ENCODE measurements at places on chromosomes 12 and 14.

- peak; percentile 92 for DNase-seq
Observed at GRCh38 chr12:53267999-53268629, at the start of gene ESPL1. ESPL1 (plus strand) TSS chr12:53268299; CDS start chr12:53268767, 468 bp downstream.

GRCh38 chr14:100542619-100543205 is 44.5 kb downstream of the BEGAIN start:
- no peak for DNase-seq

DNA sequence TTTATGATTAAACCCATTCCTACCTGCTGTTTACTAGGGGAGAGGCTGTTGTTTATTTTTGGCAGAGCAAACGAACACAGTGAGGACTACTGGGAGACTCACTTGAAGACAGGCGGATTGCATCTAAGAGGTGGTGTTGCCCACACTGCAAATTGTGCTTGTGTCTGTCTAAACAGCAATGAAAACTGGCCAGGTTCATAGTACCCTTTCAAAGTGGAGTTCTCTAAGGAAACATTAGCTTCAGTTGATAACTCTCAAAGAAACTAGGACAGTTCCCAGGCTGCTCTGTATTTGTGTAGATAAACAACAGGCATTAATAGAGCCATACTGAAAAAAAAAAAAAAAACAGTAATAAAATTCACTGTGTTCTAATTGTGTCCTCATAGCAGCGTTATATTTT is 466.0 kb upstream of the RGS6 start:
- DNase-seq: no peak

- no peak for DNase-seq
Observed at GRCh38 chr12:5589054-5589453, 157.1 kb downstream of the NTF3 start.

DNA sequence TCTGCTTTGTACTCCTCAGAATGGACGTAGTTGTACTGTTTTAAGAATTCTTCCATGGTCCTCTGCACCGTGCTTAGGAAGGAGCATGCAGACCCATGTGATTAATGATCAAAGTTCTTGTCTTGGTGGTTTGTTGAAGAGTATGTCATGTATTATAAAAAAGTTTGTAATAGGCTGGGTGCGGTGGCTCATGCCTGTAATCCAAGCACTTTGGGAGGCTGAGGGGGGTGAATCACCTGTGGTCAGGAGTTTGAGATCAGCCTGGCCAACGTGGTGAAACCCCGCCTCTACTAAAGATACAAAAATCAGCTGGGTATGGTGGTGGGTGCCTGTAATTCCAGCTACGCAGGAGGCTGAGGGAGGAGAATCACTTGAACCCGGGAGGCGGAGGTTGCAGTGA is 61.8 kb upstream of the RTL1 start:
- no peak for DNase-seq

DNA sequence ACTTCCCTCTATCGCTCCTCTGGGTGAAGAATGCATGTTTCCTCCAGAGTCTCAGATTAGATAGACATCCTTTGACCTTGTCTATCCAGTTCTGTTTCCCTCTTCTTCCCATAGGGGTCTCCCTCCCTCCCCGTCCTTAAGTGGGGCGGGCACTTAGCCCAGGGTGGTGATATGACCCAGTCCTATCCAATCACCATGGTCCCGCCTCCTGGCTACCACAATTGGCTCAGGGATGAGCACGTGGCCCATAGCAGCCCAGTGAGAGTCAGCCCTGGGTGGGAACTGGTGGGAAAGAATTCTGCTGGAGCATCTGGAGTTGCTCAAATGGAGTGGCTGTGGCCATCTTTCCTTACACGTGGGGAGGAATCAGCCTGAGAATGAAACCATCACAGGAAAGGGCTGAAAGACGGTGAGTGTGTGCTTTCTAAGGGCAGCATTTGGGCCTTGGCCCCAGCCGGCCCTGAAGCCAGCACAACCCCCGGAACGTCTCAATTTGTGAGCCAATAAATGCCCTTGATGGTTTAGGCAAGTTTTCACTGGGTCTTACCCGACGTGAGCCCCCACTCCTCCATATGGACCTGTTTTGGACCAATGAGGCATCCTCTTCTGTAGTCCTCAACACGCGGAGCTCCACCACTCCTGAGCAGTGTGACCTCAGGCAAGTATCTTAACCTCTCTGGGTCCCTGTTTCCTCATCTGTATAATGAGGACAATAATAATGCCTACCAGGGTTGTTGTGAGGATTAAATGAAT is 14.4 kb upstream of the MLXIP start:
- DNase-seq: peak; percentile 50

DNA sequence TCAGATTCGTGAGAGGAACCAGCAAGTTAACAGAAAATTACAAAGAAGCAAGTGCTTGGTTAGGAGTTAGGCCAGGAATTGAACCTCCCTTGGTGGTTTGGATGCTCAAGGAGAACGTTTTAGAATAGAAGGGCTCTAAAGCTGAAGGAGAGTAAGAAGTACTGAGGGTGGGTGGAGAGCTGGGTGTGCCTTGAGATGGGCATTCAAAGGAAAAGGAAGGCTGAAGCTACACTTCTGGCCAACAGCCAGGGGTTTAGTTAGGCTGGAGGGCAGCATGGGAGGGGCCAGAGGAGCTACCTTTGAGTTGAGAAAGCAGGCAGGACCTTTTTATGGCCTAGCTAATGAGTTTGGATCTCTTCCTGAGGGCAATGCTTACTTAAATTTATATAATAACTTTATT is 421.2 kb downstream of the CCDC91 start:
- DNase-seq: no peak

- DNase-seq: no peak
Observed at GRCh38 chr12:49223122-49223521, 34.2 kb upstream of the TUBA1A start.

GRCh38 chr12:50517421-50518048 is 12.8 kb downstream of the DIP2B start:
- DNase-seq: no peak

GRCh38 chr14:65260786-65261185 is 151.7 kb upstream of the FUT8 start:
- no peak for DNase-seq

DNA sequence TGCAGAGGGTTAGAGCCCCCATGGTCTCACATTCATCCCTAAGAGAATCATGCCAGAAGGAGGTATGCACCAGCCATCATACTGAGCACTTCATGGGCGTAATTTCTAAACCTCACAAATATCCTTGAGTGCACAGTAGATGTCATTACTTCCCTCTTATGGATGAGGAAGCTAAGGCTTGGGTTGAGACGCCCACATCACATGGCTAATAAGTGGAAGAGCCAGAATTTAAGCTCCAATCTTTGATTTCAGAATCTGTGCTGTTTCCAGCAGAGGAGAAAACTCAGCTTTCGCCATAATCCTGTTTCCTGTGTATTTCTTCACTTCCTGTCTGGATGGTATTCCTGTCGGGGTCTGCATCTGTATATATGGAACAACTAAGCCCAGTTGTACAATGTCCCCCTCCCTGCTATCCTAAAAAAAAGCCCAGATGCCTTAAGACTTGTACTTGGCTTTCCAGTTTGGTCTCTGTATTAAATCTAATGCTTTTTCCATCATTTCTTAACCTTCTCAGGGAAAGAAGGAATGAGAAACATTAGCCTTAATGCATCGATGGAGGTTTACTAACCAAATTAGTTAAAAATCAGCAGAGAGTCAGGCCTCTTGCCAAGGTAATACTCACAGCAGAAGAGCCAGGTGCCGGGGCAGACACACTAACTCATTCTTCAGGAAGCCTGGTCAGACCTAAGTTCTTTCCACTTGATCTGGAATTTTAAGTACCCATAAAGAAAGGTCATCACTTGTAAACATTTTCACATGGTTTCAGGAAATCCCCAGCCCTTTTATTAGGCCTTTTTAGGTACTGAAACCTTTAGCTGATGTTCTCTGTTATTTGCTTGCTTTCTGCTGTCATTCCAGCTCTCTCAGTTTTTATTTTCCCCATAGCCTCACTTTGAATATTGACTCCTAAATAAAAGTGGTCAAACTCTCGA is 5.3 kb downstream of the ISCU start:
- DNase-seq: no peak

GRCh38 chr14:106528717-106529116 is 1002.3 kb downstream of the TMEM121 start:
- no peak for DNase-seq

- peak; percentile 63 for DNase-seq
Observed at GRCh38 chr12:27013611-27014084, 536 bp downstream of the TM7SF3 start.

- DNase-seq: peak; percentile 55
Observed at GRCh38 chr12:87995581-87996178, 33.5 kb downstream of the C12orf50 start.

DNA sequence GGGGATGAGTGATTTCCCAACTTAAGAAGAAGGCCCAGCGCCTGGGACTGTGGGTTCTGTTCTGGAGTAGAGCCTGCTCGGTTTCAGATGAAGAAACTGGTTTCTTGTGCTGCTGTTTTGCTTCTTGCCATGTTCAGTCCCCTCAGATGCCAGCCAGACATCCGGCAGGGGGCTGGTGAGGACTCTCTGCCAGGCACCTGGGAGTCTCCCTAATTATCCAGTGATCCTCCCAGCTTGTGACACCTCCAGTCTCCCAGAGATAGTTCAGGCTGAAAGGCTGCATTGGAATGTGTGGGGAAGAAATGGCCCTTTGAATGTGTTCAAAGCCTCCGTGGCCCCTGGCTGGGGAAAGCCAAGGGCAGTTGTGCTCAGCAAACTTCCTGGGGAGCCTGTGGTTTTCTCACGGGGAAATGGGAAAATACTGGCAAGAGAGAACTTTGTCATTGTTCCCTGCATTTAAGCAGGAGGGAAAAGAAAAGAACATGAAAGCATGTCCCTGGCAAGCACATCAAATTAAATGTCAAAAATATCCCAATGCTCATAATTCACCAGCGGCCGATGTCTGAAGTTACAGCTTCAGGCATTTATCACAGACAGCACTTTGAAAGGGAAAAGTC is 8.5 kb upstream of the SERPINA12 start:
- no peak for DNase-seq

DNA sequence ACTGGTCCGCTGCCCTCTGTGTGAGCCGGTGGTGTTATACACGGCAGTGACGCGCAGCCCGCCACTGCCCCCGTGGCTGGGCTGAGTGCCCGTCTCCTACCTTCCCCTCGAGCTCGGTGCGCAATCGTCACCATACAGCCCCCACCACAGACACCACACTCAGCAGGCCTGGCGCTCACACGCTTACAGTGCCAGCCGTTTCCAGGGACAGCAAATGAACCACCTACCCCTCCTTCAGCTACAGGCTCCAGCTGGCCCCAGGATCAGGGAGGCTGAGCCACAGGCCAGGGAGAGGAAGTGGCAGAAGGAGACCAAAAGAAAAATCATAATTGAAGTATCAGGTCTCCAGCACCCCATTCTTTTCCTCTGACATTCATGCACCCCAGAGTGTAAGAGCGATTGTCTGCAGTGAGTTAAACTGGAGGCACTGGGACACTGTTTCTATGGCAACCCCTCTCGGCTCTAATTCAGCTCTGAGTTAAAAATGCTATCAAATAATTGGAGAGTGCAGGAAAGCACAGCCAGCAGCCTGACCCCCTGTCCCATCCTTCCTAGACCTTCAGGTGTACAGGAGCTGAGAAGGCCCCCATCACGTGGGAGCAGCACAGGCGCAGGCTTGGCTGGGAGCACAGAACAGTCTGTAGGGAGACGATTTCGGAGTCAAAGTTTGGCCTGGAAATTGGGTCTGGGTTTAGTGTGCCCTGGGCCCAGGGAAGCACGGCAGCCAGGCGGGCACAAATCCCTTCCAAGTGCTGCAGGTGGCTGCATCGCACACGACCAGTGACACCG is 18.0 kb downstream of the LRTM2 start:
- DNase-seq: no peak

- DNase-seq: no peak
Observed at GRCh38 chr14:23865502-23865901, 88.1 kb upstream of the DHRS4 start.

- no peak for DNase-seq
Observed at GRCh38 chr12:115183752-115184151, 499.8 kb upstream of the TBX3 start.

DNA sequence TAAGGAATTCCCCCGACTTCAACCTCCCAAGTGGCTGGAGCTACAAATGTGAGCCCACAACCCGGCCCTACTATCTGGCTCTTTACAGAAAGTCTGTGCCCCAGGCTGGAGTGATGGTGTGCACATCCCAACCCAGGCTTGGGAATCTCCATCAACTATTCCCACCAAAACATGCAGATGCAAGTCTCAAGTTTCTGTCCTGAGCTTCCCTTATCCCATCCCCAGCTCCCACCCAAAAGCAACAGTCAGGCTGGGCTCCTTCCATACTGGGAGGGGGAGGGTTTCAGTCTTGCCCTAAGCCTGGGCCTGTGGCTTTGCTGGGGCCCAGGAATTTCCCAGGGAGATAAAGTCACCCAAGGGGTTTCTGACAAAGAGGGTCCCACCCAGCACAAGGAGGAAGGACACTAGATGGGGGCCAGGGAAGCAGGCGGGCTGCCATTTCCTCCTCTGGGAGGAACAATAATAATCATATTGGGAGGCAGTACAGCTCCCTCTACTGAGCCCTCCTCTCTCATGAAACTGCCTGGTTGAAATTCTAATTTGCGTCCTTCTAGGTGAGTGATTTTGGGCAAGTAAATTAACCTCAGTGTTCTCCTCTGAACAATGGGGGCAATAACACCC is 8.0 kb downstream of the SLC8B1 start:
- no peak for DNase-seq

DNA sequence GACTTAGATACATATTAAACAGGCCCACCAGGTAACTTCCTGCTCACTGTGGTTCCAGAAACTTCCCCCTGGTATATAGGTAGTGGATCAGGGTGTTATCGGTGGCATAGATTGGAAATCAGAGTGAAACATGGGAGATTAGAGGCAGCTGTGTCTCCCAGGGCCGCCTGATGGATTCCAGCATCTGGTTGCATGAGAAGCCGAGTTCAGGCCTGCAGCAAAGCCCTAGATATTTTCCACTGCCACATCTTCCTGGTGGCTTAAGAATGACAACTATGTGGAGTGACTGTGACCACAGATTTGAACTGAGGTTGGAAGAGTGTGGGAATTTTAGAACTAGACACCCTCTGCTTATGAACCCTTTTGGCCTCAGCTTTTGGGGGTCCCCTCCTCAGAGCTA is 184.8 kb upstream of the NTF3 start:
- DNase-seq: no peak

- DNase-seq: no peak
Observed at GRCh38 chr14:59268011-59268410, 79.5 kb downstream of the DAAM1 start.

GRCh38 chr12:27828196-27828595 is 48.2 kb upstream of the MANSC4 start:
- DNase-seq: no peak

DNA sequence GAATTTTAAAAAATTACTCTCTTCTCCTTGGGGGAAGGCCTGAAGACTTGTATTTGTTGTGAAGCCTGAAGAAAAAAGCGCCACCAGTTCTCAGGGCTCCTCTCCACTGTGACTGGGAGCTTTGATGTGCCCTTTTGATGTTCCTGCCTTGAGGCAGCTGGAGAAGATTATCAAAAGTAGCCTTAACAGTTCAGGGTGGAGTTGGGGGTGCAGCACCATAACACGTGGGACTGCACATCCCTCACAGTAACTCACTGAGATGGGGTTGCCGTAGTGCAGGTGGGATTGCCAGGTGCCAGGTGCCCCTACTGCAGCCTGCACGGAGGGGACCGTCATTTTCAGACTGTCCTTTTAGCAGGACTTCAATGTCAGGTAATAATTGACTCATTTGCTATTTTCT is 474.1 kb downstream of the ETNK1 start:
- no peak for DNase-seq

GRCh38 chr12:67649570-67650387 is 1.2 kb downstream of the DYRK2 start:
- peak; percentile 54 for DNase-seq
